MM.1S (cell line): ENCODE measurements at places on chromosomes 6 and 20.

DNA sequence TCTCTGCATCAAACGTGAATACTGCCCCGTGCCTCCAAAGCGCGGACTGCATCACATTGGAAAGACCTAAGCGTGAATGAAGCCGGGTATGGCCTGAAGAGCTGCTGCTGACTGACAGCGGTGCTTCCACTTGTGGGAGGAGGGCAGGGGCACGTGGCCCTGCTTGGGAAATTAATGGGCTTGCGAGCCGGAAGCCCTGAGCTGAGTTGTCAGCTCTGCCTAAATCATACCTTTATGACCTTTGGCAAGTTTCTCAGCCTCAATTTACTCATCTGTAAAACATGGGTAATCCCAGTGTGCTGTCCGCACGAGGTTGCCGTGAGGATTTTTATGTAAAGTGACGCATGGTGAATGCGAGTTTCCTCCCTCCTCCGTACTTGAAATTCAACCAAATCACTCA is 67.0 kb upstream of the FOXQ1 start:
- DNase-seq = no peak

DNA sequence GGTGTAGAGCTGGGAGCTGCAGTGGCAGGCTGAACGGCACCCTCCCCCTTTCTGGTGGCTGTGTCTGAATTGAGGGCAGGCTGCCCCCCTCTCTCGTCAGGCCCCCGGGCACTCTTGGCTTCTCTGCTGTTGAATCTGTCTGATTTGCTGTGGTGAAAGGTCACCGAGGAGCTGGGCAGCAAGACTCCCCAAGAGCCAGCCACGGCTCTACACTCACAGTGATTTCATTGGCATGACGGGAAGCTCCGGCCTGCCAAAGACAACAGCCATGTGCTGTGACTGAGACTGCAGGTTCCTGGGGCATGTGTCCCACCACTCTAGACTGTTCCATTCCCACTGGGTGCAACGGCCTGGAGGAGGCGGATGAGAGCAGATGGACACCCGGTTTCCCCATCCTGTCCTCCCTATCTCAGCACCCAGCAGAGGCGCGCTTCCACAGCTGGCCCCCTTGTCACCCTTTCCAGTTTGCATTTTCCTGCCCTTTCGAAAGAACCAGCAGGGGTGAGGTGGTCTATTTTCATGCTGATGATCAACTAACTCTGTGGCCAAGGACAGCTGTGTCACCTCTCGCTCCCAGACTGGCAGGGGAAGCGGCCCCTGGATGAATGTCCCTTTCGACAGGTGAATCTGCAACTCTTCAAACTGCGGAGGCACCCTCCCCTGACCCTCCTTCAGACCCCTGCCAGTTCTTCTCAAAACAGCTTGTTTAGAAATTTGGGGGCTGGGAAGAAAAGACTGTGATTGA is 2.2 kb downstream of the APCDD1L start:
- no peak for DNase-seq

GRCh38 chr20:52379723-52380336 is 188.3 kb upstream of the ZFP64 start:
- peak; percentile 35 for DNase-seq

GRCh38 chr6:147534116-147534860 is 25.8 kb downstream of the SAMD5 start:
- no peak for DNase-seq

DNA sequence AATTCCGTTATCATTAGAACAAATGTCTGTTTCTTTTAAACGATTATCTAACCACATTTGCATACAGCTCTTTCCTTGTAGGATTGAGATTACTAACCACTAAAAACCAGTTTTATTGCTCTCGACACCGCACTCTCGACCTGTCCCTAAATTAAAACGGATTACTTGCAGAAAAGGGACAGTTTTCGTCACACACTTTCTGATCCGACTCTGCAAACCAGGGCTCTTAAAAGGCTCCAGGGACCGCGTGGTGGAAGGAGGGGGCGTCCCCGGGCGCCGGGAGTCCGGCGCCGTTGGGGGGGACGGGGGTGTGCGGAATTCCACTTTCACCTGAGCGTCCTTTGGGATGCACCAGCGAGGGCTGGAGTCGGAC is 731 bp downstream of the MAK start:
- no peak for DNase-seq

DNA sequence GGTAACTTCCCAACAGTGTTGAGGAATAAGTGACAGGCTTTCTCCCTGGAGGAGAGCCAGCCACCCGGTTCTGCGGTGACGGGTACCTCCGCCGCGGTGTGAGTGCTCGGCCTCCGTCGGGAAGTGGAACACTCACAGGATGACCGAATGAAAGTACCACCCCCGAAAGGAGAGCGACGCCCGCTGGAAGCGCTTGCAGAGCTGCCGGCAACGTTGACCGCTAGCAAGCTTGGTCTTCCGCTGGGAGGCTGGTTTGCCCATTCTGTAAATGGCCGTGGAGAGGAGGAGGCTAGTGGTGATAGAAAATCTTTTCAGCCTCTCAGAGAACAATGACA is 614 bp upstream of the TMEM242 start:
- DNase-seq = peak; percentile 50

GRCh38 chr6:42564506-42564825 is 637 bp downstream of the UBR2 start:
- peak; percentile 42 for DNase-seq

- DNase-seq = no peak
Measured at GRCh38 chr6:158237656-158238055, 69.5 kb downstream of the GTF2H5 start.

- no peak for DNase-seq
Measured at GRCh38 chr6:112835078-112835477, 487.9 kb downstream of the RFPL4B start.
